ENCODE measurements at places on chromosomes 7 and 10. TPM values are rescaled to one million over a fixed set of nuclear protein-coding genes. Genes with fewer than 3 reads are reported as not detected.

COL28A1 gene
- under 0.01 TPM for total RNA-seq

GATA3 gene
- total RNA-seq = 0.16 TPM

BAMBI gene
- total RNA-seq = 1.6 TPM

TRIM50 gene
- not detected for total RNA-seq

ANXA8L1 gene
- not detected for total RNA-seq

CYP2C19 gene
- not detected for total RNA-seq

PRSS37 gene
- total RNA-seq = not detected

ZNF425 gene
- total RNA-seq = 1.3 TPM
